SJCRH30 (cell line): ENCODE measurements at places on chromosomes 3 and 15. TPM values are rescaled to one million over a fixed set of nuclear protein-coding genes. Genes with fewer than 3 reads are reported as not detected.

- DNase-seq = no peak
- no peaks in the 10 kb centered on the region for H3K4me1 ChIP-seq
- H3K4me3 ChIP-seq = no peak overlapping the region
These were observed 244.8 kb upstream of the TPRG1 start for GRCh38 chr3:188926741-188927511.

GRCh38 chr3:140753865-140754754 lies 76.2 kb downstream of the TRIM42 start:
- no peak overlapping the region for H3K27ac ChIP-seq
- no peaks in the 10 kb centered on the region for H3K36me3 ChIP-seq
- no peaks in the 10 kb centered on the region for H3K4me1 ChIP-seq
- no peak for DNase-seq
- no peak overlapping the region for H3K4me3 ChIP-seq

- no peak overlapping the region for H3K27ac ChIP-seq
- no peak overlapping the region for H3K4me3 ChIP-seq
- H3K27me3 ChIP-seq = peaks cover 3% of the 10 kb centered on the region; the same call in 1 of the 2 replicates
- DNase-seq = no peak
These were observed 180.9 kb downstream of the GAP43 start for GRCh38 chr3:115804200-115804599.

Gene SERINC4
- not detected in 2 replicates for total RNA-seq

GRCh38 chr15:85672332-85673084 lies 122.2 kb downstream of the KLHL25 start:
- H3K27me3 ChIP-seq = no peaks in the 10 kb centered on the region
- H3K4me3 ChIP-seq = no peak overlapping the region
- peaks cover 34% of the 10 kb centered on the region for H3K36me3 ChIP-seq

GRCh38 chr15:99447497-99448371 lies 118.0 kb upstream of the MEF2A start:
- peak; percentile 98 for DNase-seq
- peaks cover 41% of the 10 kb centered on the region for H3K4me1 ChIP-seq
- peak overlapping the region; percentile 26 for H3K4me3 ChIP-seq

DNA sequence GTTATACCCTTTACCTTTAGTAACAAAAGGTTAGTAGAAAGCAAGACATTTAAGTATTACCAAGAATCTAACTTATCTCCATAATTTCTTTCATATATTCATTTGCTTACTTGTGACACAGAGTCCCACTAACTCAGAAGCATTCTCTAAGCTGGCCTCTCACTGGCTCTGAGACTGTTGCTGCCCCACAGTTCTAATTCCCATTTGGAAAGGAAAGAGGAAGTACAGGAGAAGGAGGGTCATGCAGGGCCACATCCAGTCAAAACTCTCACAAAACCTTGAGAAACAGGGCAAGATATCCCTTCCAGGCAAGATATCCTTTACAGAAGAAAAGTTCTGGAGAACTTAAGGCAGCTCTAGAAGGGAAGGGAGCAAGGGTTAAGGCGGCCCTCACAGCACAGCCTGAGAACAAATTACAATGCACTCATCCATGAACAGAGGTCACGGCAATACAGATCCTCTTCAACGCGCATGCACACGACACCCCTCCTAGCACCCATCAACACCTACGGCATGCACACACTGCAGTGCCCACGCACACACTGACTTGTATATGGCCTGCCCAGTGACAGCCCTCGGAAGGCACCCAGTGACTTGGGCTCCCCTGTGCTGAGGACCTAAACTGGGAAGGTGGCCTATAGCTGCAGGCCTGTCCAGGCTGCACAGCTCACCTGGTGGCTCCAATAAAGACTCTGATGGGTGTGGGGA lies 13.0 kb upstream of the MYO5C start:
- H3K27me3 ChIP-seq = no peaks in the 10 kb centered on the region
- H3K36me3 ChIP-seq = no peaks in the 10 kb centered on the region
- DNase-seq = no peak

DNA sequence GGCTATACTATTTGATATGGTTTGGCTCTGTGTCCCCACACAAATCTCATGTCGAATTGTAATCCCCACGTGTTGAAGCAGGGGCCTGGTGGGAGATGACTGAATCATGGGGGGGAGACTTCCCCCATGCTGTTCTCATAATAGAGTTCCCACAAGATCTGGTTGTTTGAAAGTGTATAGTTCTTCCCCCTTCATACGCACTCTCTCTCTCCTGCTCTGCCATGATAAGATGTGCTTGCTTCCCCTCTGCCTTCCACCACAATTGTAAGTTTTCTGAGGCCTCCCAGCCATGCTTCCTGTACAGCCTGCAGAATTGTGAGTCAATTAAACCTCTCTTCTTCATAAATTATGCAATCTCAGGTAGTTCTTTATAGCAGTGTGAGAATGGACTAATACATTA lies 290.1 kb upstream of the CHRM5 start:
- no peak overlapping the region for H3K4me3 ChIP-seq
- no peaks in the 10 kb centered on the region for H3K4me1 ChIP-seq
- H3K36me3 ChIP-seq = peaks cover 15% of the 10 kb centered on the region
- H3K27ac ChIP-seq = no peak overlapping the region
- DNase-seq = no peak
- H3K27me3 ChIP-seq = no peaks in the 10 kb centered on the region

Gene NTRK3
- total RNA-seq = 7.6 and 10.3 TPM in 2 replicates

GRCh38 chr3:5151586-5151985 lies 29.5 kb downstream of the ARL8B start:
- no peak overlapping the region for H3K27ac ChIP-seq
- 0 out of 2 replicates have a peak, but pooled peaks cover 3% of the 10 kb centered on the region for H3K36me3 ChIP-seq
- H3K4me1 ChIP-seq = no peaks in the 10 kb centered on the region
- no peak for DNase-seq
